ENCODE measurements at places on chromosomes 6 and 20.

- DNase-seq = no peak
Measured at GRCh38 chr6:13390658-13391057, 62.3 kb upstream of the TBC1D7 start.

DNA sequence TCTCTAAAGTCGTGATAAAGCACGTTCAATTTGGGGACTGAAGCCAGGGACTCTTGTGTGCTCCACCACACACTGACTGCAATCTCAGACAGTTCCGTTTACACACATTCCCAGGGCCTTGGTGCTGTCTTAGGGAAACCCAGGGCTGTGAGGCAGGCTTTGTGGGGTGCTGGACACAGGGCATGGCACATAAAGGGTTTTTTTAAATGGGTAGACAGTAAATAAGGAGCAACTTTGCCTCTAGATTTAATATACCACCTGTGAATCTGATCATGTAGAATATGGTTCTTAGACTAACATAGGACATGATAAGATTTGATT is 2.3 kb downstream of the ENTPD6 start:
- no peak for DNase-seq

GRCh38 chr20:32646486-32646885 is 27.3 kb downstream of the C20orf203 start:
- no peak for DNase-seq

DNA sequence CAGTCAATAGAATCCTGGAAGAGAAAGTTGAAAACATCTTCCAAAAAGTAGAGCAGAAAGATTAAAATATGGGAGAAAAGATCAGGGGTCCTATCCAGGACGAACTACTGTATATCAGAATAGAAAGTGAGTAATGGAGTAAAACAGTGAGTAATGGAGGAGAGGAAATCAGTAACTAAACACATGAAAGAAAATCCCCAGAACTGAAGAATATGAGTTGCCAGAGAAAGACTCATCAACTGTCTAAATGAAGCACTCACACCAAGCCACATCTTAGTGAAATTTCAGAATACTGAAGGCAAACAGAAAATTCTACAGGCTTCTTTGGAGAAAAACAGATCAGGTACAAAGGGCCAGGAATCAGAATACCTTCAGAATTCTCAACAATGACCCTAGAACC is 14.9 kb downstream of the IL17A start:
- no peak for DNase-seq

- DNase-seq = no peak
Measured at GRCh38 chr6:170091000-170091638, 199.8 kb downstream of the DLL1 start.

DNA sequence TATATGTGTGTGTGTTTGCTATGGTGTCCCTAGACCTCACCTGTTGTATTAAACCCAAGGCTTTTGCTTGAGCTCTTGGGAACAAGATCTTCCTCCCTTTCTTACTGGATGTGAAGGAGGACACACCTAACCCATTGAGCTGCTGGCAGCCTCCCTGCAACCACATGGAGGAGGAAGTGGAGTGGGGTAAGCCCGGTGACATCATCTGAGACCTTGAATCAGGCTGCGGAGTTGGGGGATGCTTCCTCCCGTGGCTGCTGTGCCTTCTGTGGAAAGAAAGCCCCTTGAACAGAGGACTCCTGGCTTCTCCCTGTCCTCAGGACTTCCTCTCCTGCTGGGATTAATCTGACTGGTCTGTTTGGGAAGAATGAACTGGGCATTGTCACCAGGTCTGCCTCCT is 3.3 kb downstream of the CST11 start:
- DNase-seq = no peak

- no peak for DNase-seq
Measured at GRCh38 chr6:16421462-16421960, 183.1 kb downstream of the GMPR start.

DNA sequence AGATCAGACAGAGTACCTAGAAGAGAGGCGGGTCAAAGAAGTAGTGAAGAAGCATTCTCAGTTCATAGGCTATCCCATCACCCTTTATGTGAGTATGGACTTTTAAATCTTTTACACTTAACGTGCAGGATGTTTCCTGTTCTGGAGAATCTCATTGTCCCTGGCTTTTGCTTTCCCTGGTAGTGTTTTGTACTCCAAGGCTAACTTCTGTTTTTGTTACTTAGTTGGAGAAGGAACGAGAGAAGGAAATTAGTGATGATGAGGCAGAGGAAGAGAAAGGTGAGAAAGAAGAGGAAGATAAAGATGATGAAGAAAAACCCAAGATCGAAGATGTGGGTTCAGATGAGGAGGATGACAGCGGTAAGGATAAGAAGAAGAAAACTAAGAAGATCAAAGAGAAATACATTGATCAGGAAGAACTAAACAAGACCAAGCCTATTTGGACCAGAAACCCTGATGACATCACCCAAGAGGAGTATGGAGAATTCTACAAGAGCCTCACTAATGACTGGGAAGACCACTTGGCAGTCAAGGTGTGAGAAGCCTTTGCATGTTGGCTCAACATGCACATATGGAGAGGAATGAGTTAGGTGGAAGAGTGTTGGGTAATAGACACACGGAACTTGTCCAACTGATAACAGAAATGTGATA is 3.3 kb downstream of the HSP90AB1 start:
- no peak for DNase-seq

GRCh38 chr20:35762461-35762860 is 9.4 kb upstream of the PHF20 start:
- DNase-seq = no peak

DNA sequence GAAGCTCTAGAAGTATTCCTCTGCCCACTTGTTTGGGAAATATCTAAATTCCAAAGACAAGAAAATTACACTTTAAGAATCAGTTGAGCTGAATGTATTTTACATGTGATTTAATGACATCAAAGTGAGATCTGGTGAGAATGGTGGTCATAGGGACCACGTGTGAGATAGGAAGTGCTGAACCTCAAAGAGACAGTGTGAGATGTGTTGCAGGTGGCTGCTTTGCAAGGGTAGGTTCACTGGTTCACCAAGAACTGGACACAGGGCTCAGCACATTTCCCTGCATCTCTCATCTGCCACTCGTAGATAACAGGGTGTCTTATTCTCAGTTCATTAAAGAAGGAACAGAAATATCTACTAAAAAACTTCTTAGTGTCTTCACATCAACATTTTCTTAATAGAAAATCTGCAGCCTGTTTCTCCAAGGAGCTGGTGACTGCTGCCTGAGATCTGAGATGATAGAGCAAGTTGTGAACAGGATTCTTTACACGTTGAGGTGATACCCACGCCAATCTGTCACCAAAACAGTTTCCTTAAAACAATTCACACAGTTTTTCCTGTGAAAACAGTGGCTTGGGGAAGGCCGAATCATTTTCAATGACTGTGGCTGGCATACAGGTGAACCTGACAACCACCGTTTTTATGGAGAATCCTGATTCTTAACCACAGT is 7.2 kb downstream of the CCR6 start:
- no peak for DNase-seq
